ENCODE measurements at places on chromosomes 11 and 22. TPM values are rescaled to one million over a fixed set of nuclear protein-coding genes. Genes with fewer than 3 reads are reported as not detected.

DNA sequence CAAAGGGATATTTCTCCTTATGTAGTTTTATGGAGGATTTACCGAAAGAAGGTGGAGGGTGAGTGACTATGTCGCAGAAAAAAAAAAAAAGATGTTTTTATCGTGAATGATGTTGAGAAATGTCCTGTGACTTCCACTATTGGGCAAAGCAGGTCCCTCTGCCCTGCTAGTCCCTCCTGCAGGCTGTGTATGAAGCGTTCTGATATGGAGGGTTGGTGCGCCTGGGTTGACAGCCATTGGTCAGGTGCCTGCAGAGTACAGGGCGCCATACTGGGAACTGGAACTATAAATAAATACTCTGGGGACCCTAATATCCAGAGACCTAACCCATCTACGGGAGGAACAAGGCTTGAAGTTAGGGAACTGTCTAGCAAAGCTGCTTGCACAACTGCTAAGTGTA lies 1.5 kb downstream of the IL17RA start:
- DNase-seq: peak; percentile 60
- peaks cover 36% of the 10 kb centered on the region for H3K4me1 ChIP-seq
- peak overlapping the region; percentile 95 for H3K27ac ChIP-seq
- H3K36me3 ChIP-seq: no peaks in the 10 kb centered on the region

Gene ADM2
- total RNA-seq: 2.6 TPM

DNA sequence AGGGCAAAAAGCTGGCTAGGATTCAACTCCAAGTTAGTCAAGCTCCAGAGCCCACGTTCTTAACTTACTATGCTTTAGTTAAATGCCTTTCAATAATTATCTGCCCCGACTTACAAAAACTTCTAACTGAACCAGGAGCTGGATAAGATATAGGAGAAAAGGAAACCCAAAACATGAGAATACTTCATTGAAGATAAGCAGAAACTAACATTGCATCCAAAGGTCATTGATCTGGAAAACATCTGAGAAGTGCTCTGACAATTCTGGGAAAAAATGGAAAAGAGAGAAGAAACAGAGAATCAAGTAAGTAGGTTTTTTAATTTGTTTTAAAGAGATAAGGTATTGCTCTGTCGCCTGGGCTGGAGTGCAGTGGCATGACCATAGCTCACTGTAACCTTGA lies 27.2 kb downstream of the ACAT1 start:
- H3K4me3 ChIP-seq: no peak overlapping the region
- no peaks in the 10 kb centered on the region for H3K27me3 ChIP-seq
- peaks cover 93% of the 10 kb centered on the region for H3K36me3 ChIP-seq
- no peak overlapping the region for H3K27ac ChIP-seq
- no peaks in the 10 kb centered on the region for H3K4me1 ChIP-seq

- H3K4me3 ChIP-seq: no peak overlapping the region
- H3K27ac ChIP-seq: no peak overlapping the region
- peaks cover 68% of the 10 kb centered on the region for H3K36me3 ChIP-seq
- no peak for DNase-seq
- no peaks in the 10 kb centered on the region for H3K4me1 ChIP-seq
Measured at GRCh38 chr11:47317064-47317828, 35.3 kb downstream of the MYBPC3 start.

Gene CCS
- 31.9 TPM for total RNA-seq

GRCh38 chr11:124329787-124330478 lies 9.9 kb upstream of the OR8D2 start:
- no peak for DNase-seq
- H3K27ac ChIP-seq: no peak overlapping the region
- no peaks in the 10 kb centered on the region for H3K27me3 ChIP-seq
- no peak overlapping the region for H3K4me3 ChIP-seq
- no peaks in the 10 kb centered on the region for H3K4me1 ChIP-seq
- no peaks in the 10 kb centered on the region for H3K36me3 ChIP-seq

Gene GPHA2
- not detected for total RNA-seq

GRCh38 chr22:23066200-23067022 lies 3.9 kb upstream of the GNAZ start:
- no peaks in the 10 kb centered on the region for H3K36me3 ChIP-seq
- peak; percentile 42 for DNase-seq
- no peaks in the 10 kb centered on the region for H3K27me3 ChIP-seq
- no peak overlapping the region for H3K27ac ChIP-seq
- H3K4me3 ChIP-seq: no peak overlapping the region
- H3K4me1 ChIP-seq: no peaks in the 10 kb centered on the region

DNA sequence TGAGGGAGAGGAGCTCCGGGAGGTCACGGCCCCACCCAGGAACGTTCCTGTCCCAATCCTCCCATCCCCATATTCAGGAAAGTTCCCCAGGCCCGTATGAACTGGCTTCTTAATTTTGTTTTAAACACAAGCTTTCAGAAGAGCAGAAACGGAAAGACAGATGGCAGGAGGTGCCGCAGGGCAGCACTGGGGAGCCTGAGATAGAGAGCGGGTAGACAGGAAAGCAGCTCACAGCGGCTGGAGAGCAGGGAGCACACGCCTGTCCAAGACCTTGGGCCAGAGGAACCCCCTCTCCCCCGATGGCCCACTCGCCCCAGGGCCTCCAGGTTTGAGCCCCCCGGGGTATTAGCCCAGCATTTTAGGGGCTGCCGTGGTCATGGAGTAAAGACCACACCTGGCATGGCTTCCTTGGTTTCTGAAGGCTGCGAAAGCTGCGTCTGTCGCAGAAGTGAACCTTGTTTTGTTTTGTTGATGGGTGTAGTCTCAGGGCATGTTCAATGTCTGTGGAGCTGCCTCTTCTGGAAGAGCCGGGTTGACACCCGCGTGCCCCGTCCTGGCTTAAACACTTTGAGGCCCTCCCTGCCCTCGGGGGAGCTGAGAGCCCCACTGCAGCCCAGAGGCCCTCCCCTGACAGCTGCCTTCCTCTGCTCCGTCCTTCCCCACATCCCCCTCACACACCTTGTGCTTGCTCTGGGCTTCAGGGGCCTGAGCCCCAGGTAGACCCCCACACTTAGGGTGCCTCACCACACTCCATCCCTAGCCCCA lies 17.9 kb upstream of the KCNQ1OT1 start:
- H3K36me3 ChIP-seq: no peaks in the 10 kb centered on the region
- DNase-seq: no peak
- no peak overlapping the region for H3K27ac ChIP-seq
- no peak overlapping the region for H3K4me3 ChIP-seq
- H3K27me3 ChIP-seq: no peaks in the 10 kb centered on the region
- H3K4me1 ChIP-seq: no peaks in the 10 kb centered on the region

DNA sequence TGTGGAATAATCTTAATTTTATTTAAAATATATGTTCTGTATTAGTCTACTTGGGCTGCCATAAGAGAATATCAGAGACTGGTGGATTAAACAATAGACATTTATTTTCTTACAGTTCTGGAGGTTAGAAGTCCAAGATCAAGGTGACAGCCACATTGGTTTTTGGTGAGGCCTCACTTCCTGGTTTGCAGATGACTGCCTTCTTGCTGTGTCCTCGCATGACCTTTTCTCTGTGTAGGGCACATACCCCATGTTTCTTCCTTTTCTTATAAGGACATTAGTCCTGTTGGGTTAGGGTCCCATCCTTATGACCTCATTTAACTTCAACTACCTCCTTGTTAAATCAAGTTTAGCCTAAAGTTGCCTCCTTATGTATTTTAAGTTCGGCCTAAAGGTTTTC lies 202.7 kb upstream of the MPPED2 start:
- no peak overlapping the region for H3K27ac ChIP-seq
- no peak for DNase-seq
- H3K4me1 ChIP-seq: no peaks in the 10 kb centered on the region
- H3K36me3 ChIP-seq: no peaks in the 10 kb centered on the region
- H3K4me3 ChIP-seq: no peak overlapping the region
